Breast epithelium (tissue), 4 donors: ENCODE measurements at places on chromosomes 6 and 20. TPM values are rescaled to one million over a fixed set of nuclear protein-coding genes. Genes with fewer than 3 reads are reported as not detected.
A peak's percentile ranks its signal among the peaks of the same experiment; 100 is the strongest.

DNA sequence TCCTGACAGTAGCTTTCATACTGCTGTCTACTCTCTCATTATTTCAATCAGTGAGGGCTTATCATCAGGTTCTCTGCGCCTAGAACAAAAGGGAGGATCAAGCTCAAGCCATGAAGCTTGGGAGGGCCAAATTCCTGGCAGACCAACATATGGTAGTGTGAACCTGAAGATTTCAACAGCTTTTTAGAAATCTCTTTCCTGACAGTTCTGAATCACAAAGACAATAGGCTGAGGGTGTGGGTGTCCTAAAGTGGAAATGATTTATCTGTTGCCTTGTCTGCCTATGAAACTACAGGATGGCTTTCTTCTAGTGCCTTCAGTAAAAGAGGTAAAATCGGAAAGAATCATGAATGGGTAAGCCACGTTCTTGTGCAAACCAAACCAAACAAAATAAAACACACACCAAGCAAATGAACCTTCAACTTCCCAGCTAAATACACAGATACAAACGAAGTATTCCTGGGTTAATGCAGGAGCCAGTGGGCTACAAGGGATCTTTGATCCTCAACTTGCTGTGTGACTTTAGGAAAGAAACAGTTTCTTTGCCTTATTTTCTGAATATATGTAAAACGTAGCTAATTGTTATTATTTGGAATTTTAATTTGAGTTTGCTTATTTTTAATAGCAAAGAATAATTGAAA lies 2.7 kb upstream of the RHAG start:
- DNase-seq: no peak

DNA sequence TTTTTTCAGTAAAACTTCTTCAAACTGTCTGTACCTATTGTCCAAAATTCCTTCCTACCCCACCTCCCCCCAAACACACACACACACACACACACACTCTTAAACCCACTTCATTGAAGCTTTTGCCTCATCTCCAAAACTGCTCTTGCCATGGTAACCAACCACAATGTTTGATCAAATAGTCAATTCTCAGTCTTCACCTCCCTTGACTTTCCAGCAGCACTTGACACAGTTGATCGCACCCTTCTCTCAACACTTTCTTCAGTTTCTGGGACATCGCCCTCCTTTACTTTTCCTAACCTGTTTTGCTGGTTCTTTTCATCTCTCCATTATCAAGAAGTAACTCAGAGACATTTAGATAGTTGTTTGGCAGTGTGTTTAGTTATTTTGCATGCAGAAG lies 71.5 kb upstream of the COL21A1 start:
- DNase-seq: no peak

KIAA1755 gene
- total RNA-seq: 5.1 TPM

SYCP2 gene
- 4.5 TPM for total RNA-seq

DNAH8 gene
- not detected for total RNA-seq

DNA sequence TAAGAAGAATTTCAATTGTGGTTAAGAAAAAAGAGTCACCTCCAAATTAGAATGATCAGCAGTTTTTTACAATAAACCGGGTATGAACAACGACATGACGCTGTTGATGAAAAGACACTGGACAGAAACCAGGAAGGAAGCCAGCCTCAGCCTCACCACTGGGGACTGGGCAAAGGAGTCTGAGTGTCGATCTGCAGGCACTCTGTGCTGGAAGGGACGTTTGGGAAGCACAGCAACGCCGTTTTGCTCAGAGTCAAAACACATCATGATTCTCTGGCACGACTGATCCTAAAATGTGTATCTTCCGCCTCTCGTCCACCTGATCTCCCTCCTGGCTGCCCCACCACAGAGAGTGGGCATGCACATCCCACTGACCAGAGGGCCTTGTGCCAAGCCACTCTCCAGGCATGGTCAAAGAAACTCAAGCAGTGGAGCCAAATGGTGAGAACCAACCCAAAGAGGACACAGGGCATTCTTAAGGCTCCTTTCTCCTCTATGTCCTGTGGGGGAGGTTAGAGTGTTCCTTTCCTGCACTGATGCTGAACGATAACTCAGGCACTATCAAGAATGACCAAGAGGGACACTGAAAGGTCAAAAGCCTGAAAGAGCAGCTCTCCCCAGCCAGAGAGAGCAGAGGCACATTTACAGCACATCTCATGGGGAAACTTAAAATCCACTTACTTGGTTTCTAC lies 68.8 kb downstream of the AGPAT4 start:
- no peak for DNase-seq

PSMF1 gene
- 71.7 TPM for total RNA-seq

- no peak for DNase-seq
Measured at GRCh38 chr20:19593762-19594161, 164.3 kb upstream of the RIN2 start.

DYNLT1 gene
- 48.2 TPM for total RNA-seq

- no peak for DNase-seq
Measured at GRCh38 chr6:2877960-2878359, 25.1 kb downstream of the SERPINB9 start.

GRCh38 chr6:106114492-106114891 lies 28.4 kb downstream of the PRDM1 start:
- no peak for DNase-seq

NDUFAF4 gene
- total RNA-seq: 14.1 TPM

DNA sequence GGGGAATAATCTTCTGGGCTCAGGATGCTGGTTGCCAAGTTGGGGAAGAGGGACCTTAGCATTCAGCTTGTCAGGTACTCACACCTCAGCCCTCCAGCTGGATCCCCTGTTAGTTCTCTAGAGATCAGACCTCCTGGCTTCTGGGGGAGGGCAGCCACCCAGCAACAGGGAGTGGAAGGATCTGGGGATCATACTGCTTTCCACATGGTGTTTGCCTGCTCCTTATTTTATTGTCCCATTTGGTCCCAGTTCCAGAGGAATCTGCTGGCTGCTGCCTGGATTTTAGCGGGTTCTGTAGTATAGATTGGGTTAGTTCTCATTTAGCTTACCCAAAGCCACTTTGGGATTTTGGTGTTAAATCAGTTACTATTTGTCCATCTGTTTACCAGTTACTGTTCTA lies 29.3 kb downstream of the KAT14 start:
- no peak for DNase-seq

ASIP gene
- not detected for total RNA-seq

GRCh38 chr20:47487175-47487917 lies 14.3 kb upstream of the NCOA3 start:
- no peak for DNase-seq

GRCh38 chr20:37692459-37693166 lies 1.2 kb upstream of the CTNNBL1 start:
- no peak for DNase-seq

CTAGE9 gene
- total RNA-seq: not detected

DNA sequence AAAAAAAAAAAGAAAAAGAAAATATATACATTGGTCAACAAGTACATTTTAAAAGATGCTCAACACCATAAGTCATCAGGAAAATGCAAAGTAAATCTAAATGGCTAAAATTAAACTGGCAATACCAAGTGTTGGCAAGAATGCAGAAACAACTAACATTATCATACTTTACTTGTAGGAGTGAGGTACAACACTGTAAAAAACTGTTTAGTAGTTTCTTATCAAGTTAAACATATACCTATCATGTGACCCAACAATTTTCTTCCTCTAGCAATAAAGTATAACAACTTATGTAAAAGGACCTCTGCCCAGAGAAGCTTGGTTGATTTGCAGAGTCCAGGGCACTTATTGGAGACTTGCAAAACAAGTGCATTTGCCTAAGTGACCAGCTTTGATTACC lies 40.4 kb downstream of the LMBRD1 start:
- no peak for DNase-seq

PSORS1C1 gene
- total RNA-seq: 1.9 TPM

DNA sequence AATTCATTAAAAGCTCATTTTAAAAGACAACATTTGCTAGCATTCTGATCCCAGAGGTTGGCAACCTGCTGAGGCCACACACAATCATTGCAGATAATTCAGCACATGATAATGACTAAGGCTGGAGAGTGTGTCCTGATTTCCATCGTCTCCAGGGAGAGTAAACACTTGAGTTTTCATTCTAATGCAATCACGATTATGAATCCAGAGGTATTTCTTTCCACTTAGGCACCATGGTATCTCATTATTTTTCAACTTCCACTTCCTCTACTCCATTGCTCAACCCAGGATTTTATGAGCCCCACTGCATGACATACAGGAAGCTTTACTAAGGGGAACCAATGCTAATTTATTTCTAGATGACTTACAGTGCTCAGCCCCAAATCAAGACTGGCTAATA lies 273.8 kb upstream of the AGPAT4 start:
- DNase-seq: no peak

DNA sequence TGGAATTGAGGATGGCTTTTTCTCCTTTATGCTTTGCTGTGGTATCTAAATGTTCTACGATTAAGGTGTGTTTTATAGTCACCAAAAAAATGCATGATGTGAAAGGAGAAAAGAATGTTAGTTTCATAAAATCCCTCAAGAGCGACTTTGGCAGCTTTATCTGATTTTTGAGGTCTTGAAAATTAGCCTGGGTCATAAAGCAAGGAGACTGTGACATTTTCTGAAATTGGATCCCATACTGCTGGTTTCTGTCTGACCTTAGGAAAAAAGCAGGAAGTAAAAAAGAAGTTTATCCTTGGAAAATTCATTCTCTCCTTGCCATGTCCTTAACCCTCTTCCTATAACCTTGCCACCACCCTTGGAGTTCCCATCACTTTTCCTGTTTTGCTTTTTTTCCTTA lies 525.3 kb downstream of the CD83 start:
- no peak for DNase-seq

GABRR2 gene
- total RNA-seq: 3.3 TPM

DNA sequence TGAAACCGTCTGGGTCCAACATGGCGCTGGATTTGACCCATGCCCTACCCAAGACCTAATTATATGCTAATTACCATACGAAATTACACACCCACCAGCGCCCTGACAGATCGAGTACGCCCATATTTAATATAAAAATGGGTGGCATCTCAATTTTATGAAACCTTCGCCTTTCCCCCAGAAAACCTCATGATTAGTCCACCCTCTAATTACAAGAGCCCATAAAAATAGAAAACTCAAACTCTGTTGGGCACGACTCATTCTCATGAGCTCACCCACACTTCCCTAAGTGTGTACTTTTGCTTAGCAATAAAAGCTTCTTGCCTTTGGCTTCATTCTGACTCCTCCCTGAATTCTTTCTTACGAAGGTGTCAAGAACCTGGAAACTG lies 136.4 kb downstream of the OR2B2 start:
- no peak for DNase-seq

ZBTB22 gene
- 18.7 TPM for total RNA-seq

DNA sequence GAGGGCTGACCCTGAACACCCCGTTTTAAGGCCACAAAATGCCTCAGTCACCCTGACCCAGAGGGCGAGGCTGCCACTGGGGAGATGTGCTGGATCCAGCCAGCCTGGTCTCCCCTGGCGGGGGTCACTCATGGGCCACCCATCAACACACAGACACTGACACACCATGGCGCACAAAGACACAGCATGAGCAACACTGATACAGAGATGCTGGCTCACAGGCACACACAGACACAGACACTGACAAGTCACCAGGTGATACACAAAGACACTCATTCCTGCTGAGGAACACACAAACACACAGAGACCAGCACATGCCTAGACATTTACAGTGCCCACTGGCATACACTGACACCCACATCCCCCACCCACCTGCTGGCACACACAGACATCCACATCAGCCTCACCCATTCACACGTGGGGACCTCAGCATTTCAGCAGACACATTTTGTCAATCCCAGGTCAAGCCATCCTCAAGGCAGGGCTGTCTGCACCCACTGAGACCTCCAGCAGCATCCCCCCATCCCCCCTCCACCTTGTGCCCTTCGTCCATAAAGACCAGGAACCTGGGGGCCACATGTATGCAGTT lies 63.4 kb downstream of the MDGA1 start:
- DNase-seq: no peak

MYH7B gene
- total RNA-seq: 0.66 TPM

GRCh38 chr20:39268491-39268951 lies 306.4 kb downstream of the DHX35 start:
- no peak for DNase-seq

GSTA2 gene
- not detected for total RNA-seq

RIPOR2 gene
- total RNA-seq: 13.8 TPM

HRH3 gene
- not detected for total RNA-seq

DNA sequence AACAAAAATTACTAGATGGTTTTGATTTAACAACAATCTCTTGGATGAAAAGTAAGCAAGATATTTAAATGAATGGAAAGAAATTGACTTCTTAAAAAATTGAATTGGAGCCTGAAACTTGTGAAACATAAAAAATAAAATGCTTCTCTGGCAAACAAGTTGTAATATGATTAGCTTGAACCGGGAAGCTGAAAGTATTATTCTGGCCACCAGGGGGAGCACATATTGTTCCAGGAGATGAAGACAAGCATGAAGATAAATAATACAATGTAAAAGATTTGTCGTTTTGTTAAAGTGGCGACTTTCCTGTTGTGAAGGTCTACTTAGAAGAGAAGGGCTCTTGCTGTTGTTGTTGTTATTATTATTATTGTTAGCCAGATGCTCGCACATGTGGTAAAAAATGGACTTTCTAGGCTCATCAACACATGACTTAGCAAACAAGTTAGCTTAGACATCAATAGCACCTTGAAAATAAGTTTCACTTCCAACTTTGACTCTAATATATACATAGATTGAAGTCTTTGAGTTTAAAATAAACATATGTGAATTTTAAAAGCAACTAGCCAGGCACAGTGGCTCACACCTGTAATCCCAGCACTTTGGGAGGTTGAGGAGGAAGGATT lies 14.2 kb downstream of the PAX1 start:
- no peak for DNase-seq

DNA sequence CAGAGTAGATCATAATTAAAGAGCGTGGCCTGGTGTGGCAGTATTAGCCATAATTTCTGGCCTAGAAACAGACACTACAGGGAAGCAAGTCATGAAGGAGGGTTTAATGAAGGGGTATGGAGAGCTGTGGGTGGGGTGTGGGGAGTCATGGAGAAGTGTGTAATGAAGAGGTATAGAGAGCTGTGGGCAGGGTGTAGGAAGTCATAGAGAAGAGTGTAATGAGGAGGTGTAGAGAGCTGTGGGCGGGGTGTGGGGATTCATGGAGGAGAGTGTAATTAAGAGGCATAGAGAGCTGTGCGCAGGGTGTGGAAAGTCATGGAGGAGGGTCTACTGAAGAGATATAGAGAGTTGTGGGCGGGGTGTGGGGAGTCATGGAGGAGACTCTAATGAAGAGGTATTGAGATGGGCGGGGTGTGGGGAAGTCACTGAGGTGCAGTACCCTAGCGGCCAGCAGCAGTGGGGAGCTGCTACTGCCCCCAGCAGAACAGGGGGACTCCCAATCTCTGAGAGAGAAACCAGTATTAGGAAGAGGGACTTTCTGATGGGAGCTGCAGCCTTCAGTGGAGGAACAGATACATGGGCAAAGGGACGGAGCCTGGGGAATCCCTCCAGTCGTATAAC lies 145.4 kb upstream of the FOXA2 start:
- DNase-seq: no peak

GRCh38 chr6:31575335-31575901 lies at the start of gene TNF:
Gene TNF (plus strand): TSS chr6:31575565. CDS start chr6:31575742, 177 bp downstream.
- peak; percentile 53 for DNase-seq

DNA sequence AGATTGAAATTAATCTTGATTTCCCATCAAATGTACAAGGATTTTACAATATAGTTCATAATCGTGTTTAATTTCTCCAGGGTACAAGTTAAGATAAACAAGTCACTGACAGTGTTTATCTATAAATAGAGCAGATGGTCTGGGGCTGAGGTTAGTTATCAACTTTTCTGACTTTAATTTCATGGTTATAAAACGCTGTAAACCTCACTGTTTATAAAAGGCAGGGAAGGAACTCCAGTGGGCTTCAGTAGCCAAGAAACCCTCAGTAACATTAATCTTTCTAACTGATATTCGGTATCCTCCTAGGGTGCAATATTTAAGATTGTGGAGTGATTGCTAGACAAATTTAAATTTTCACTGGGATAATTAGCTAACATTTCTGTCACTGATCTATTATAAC lies 68.6 kb downstream of the GFRAL start:
- no peak for DNase-seq
